MG63 (cell line): ENCODE measurements at places on chromosomes 7 and 10.

GRCh38 chr7:51592842-51593599, 276.4 kb upstream of the COBL start:
- no peak for DNase-seq

DNA sequence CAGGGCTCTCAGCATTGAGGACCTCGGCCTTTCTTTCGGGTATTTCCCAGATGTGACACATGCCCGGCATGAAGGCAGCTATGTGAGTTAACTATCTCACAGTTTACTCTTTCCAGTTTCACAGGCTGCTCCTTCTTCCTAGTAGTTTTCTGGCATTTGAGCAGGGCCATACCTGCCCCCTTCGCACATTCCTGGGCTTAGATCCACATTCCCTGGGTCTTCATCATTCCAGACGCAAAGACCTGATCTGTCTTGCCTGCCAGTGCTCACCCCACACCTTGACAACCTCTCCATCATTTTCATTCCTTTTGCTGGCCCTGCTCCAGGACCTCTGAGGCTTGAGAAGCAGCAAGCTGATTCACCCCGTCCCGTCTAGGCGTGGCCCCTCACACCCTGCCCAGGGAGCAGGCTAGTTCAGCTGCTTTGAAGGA, 227.5 kb downstream of the WDR11 start:
- no peak for DNase-seq

- DNase-seq = no peak
Measured at GRCh38 chr7:92988051-92988450, 129.7 kb downstream of the SAMD9 start.

GRCh38 chr10:30051220-30051619, 8.2 kb downstream of the JCAD start:
- no peak for DNase-seq

DNA sequence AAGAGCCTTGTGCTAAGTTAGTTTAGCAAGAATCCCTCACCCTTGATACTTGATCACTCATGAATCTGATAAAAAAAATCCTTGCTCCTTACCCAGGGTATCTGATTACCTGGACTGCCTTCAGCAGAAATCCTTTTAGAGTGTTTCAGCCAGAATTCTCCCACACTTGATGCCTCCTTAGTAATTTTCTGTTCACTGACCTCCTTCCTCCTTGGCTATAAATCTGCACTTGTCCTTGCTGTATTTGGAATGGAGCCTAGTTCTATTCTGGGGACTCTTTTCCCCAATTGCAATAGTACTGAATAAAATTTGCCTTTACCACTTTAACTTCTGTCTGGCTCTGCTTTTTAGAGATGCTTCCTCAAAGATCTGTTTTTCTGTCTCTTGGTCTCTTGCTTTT, 84.9 kb downstream of the RPS24 start:
- DNase-seq = no peak

- no peak for DNase-seq
Measured at GRCh38 chr7:106737202-106737562, 76.2 kb upstream of the CCDC71L start.

GRCh38 chr10:48453451-48454301, 147.2 kb downstream of the MAPK8 start:
- DNase-seq = no peak

- DNase-seq = no peak
Measured at GRCh38 chr10:33506391-33506790, 171.9 kb upstream of the NRP1 start.

GRCh38 chr7:86931439-86931838, 128.0 kb downstream of the ELAPOR2 start:
- no peak for DNase-seq

GRCh38 chr10:718143-718700, 28.8 kb upstream of the DIP2C start:
- DNase-seq = no peak

DNA sequence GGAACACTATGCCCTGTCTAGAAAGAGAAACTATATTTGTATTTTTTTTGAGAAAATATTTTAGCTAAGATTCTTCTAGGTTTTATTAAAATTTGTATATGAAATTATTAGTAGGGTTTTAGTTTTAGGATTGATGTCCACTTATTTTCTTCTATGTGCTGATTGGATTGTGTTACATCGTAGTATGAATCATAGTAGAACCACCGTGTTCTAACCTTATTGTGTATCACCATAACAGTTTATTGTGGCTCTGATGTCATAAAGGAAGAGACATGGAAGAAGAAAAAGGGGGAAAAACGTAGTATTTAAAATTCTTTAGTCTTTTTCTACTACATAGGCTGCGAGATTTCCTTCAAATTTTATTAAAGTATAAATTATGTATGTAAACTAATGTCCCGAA, 1.9 kb downstream of the AGBL3 start:
- DNase-seq = no peak

DNA sequence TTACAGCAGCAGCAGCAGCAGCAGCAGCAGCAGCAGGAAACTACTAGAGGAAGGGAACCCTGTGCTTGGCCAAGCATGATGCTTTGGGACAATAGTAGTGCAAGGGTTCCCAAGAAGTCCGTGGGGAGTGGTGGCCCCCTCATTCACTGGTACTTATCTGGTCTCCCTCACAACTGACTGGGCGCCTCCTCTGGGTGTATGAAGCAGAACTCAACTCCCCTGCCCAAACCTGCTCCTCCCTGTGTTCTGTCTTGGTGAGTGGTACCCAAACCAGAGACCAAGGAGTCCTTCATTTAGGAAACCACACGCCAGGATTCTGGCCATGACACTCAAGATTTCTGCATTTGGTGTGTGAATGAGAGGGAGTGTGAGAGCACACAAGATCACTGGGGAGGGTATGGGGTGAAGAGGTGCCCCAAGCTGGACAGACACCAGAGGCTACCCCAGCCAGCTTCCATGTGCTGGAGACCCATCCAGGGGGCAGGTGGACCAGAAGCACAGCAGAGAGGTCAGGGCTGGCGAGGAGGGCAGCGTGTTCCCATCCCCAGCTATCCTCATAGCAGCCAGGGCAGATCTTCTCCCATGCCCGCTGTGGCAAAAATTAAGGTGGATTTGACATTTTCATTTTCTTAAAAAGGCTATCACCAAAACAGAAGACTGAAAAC, 10.6 kb upstream of the ZNF777 start:
- no peak for DNase-seq

GRCh38 chr7:85489498-85489897, 302.6 kb upstream of the SEMA3D start:
- peak; percentile 27 for DNase-seq
